ENCODE measurements at places on chromosomes 3 and 15.
A peak's percentile ranks its signal among the peaks of the same experiment; 100 is the strongest.

DNA sequence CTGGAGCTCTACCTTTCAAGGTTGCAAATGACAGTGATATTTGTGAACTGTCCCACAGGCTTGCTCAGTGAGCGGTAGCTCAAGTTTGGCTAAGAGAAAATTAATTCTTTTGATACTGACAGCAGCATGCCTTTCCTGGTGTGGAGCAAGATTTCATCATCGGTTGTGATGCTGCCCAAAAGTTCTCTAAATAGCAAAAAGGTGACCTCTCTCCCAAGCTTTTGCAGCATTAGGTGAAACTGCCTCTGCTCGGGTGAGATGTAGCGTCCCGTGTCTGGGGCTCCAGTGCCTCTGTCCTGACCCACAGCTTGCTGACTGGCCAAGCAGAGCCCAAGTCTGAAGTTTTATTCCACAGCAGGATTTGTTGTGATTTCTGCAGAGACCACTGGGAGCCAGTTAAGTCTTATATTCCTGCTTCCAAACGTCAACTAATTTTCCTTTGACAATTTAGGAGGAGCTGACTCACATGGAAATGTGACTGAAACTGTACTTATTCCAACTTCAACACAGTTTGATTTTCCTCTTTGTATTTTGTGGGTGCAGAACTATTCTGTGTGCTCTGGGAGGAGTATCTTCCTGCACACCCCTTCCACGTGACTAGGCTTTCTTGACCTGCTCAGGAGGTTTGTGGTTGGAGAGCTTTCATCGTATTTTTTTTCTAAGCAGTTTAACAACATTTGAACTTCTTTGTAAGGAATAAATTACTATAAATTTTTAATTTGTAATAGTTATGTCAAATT is 5.9 kb downstream of the SYNM start:
- DNase-seq: no peak

GRCh38 chr3:158272081-158272480 is 162.2 kb downstream of the RSRC1 start:
- no peak for DNase-seq

GRCh38 chr3:4409971-4410573 is 57.0 kb downstream of the SUMF1 start:
- DNase-seq: no peak

DNA sequence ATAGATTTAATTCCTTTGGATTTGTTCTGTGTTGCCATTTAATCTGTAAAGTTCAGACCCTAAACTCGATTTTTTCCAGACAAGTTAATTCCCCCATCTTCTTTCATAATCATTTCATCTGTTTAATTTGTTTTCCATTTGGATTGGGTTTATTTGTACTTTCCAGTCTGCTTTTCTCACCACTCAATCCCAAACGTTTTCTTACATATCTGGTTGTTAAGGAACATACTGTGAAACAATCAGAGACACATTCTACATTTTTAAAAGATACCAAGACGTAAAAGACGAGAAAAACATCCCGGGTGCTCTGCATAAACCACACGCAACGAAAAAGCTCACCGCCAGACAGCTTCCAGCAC is 13.0 kb upstream of the ONECUT1 start:
- DNase-seq: no peak

DNA sequence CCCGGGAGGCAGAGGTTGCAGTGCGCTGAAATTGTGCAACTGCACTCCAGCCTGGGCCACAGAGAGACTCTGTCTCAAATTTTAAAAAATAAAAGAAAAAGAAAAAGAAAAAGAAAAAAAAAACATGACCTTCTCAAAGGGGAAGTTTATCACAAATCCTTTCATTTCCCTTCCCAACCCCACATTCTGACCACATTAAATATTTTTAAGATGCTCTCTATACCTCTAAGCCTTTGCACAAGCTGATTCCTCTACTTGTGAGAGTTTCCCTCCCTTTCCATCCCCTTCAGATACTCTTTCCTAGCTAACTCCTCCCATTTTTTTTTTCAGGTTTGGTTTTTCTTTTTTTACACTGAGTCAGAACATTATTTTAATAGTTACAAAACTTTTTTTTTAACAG is 4.0 kb downstream of the HIGD1A start:
- no peak for DNase-seq

- no peak for DNase-seq
Observed at GRCh38 chr3:53114412-53115074, 15.7 kb downstream of the RFT1 start.

- DNase-seq: no peak
Observed at GRCh38 chr3:28151608-28152228, 89.7 kb upstream of the CMC1 start.

DNA sequence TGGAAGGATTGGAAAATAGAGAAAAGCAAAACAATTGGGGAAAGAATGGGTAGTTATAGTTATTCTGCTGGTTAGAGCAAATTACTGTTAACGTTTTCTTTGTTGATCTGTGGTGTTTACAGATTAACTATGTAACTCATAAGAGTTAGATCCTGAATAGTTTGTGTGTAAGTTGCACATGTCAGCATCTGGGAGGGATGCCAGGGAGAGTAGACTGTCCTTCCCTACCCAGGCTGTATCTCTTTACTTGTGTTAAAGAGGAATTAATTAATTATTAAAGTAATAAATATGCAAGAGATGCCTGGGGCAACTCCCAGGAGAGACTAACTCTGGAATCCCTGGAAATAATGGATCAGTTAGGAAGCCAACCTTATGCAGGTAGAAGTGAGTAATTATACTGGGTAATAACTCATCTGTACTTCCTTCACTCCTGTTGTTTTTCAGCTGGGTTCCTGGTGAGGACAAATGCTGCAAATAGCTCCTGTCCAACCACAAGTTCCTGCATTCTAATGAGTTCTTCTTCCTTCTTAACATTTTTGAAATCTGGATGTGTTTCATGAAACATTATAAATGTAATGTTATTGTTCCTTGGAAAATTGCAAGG is 18.9 kb downstream of the GHRL start:
- DNase-seq: no peak

- DNase-seq: peak; percentile 27
Observed at GRCh38 chr3:183551930-183552329, 3.6 kb downstream of the KLHL6 start.

DNA sequence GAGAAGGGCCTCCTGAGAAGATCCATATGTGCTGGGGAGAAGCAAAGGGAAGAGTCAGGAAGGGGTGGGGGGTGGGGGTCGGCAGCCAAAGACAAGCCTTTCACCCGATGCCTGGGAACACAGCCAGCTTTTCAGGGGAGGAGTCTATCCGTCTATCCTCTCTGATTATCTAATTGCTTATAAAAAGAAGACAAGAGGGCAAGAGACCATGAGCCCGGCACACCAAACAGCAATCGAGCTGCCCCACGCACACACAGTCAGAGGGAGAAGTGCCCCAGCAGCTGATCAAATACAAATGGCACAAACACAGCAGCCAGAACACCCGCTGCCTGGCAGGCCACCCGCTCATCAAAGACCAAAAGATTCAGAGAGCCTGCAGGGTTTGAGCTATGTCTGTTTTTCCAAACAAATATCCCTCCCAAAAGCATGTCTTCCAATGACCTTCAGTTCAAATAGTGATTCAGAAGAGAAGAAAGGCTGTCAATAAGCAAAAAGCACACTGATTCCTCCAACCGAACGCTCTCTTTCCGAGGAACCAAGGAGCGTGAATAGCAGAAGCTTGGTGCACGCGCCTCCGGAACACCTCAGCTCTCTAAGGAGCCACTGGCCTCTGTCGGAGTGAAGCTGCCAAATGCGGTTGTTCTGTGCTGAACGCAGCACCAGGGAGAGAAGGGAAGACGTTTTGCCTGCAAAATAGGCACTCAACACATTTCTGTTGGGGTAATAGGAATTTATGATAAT is 419.2 kb downstream of the OCA2 start:
- DNase-seq: no peak

GRCh38 chr15:39171944-39172368 is 408.9 kb upstream of the THBS1 start:
- peak; percentile 41 for DNase-seq

DNA sequence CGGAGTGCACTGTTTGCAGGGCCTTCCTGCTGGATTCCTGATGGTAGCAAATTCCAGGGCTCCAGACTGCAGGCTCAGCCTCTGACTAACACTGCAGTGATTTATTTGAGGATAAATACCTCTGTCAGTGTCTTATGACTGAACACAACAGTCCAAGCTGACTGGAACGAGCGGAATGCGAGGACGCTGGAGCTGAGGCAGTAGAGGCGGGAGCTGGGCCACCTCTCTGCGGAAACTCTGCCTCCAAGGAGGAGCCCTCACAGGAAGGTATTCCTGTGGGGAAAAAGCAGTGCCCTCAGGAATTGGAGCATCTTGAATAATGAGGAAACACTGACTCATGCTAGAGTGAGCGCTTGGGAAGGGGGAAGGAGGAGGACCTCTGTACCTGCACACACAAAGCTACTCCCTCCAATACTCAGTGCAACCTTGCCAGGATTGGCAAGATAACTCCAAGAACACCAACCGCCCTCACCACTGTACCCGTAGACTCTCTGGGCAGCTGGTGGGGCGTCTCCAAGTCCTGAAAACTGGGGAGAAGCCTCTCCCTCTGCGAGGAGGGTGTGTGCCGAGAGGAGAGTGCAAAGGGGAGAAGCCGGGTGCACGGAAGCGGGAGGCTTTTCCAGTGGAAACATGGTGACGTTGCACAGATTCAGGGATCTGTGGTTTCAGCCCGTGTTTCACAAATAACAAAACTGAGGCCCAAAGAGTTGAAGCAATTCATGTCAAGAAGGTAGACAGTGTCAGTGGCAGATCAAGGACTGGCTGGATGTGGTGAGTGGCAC is 43.0 kb downstream of the VGLL4 start:
- no peak for DNase-seq

- DNase-seq: peak; percentile 23
Observed at GRCh38 chr15:60255390-60255789, 142.4 kb downstream of the ANXA2 start.

- no peak for DNase-seq
Observed at GRCh38 chr3:124765197-124765840, 35.1 kb downstream of the UMPS start.

DNA sequence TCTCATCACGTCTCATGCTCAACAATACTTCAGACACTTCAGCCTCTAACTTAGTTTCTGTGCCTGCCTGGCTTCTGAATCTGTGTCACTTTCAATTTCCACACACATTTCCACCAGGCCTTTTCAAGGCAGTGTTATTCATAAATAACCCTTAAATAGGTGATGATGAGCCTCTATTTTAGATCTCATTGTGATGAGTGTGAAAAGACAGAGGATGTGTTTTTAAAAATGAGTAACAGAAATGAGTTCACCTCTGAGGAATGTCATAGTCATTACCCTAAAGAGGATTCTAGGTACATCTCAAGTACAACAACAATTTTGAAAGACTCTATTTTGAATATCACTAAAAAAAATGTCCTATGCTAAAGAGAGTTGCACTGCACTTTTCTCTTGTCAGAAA is 64.6 kb downstream of the STAC start:
- no peak for DNase-seq

GRCh38 chr15:100716456-100717085 is 114.2 kb downstream of the ASB7 start:
- DNase-seq: no peak

DNA sequence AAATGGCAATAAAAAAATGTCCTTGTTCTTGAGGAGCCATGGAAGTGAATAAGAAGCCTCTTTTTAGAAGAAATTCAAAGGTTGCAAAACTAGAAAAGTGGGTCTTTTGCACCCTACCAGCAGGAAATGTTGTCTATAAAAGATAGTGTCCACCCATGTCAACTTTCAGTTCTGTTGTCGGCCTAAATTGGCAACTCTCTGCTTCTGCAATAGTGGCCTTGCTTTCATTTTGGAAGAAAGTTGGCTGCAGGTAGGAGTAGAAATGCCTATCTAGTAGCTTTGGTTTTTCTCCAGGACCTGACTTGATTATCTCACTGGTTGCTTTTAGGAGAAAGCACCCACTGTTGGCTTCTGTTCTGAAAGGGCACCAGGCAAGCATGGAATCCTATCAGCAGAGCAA is 85.4 kb downstream of the TMEM108 start:
- no peak for DNase-seq

All from activated naive CD8-positive, alpha-beta T cell treated with anti-CD3 and anti-CD28 coated beads for 36 hours (primary cell).